ENCODE measurements at places on chromosomes 3 and 15.

GRCh38 chr15:75790631-75791336 lies 52.5 kb upstream of the UBE2Q2 start:
- DNase-seq: no peak

- no peak for DNase-seq
Measured at GRCh38 chr3:133474817-133475216, 75.0 kb downstream of the BFSP2 start.

DNA sequence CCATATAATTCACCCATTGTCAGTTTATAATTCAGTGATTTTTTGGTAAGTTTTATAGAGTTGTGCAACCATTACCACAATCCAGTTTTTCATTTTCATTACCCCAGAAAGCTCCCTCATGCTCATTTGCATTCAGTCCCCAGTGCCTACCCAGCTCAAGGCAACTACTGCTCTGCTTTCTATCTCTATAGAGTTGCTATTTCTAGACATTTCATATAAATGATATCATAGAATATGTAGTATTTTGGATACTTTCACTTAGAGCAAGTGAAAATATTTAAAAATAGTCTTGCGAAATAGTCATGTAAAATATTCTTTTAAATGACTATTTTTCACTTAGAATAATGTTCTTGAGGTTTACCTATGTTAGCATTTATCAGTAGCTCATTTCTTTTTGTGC lies 42.1 kb downstream of the ZNF654 start:
- no peak for DNase-seq

GRCh38 chr3:185613016-185613415 lies 26.9 kb downstream of the SENP2 start:
- no peak for DNase-seq

DNA sequence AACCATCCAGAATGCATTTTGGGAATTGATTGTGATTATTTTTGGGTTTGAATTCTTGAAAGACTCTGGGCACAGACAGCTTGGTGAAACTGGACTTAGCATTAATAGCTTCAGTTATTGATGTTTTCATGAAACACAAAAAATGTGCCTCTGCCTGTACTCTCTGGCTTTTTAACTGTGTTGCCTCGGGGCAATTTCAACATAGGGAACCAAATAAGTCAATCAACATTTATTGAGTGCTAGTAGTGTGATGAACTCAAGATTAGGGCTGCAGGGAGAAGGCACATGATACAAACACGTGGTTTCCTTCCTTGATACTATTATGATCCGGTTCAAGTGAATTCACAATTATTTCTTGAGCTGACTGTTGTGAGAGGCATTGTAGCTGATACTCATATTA lies 50.8 kb downstream of the UNC13C start:
- no peak for DNase-seq

DNA sequence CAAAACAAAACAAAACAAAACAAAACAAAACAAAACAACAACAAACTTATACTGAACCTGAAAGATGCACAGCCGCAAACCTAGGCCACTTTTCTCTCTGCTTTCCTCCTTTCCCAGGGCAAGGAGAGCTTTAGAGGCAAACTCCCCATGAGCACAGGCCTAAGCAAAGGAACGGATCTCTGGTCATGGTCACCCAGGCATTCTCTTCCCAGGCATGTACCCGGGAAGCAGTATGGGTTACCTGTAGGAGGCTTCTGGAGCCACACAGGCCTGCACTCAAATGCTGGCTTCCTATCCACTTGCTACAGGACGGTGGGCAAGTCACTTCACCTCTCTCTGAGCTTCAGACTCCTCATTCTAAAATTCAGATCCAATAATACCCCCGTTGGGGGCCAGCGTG lies 171.8 kb downstream of the SMAD6 start:
- DNase-seq: no peak

GRCh38 chr15:65926899-65927298 lies 57.6 kb downstream of the RAB11A start:
- DNase-seq: no peak

DNA sequence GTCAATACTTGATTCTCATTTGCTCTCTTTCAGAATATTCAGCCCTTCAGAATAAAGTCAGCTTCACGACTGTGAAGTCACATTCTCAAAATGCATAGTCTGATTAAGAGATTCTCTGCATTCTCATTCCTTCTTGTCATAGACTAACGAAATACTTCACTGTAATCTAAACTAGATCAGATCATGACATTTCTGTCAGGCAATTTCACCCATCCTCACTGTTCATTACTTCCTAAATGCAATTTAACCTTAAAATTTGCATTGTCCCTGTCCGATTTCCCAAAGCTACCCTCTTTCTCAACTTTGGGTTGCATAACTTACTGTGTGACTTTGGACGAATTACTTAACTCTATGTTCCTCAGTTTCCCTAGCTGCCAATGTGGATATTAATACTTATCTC lies 6.2 kb downstream of the RPL22L1 start:
- no peak for DNase-seq

DNA sequence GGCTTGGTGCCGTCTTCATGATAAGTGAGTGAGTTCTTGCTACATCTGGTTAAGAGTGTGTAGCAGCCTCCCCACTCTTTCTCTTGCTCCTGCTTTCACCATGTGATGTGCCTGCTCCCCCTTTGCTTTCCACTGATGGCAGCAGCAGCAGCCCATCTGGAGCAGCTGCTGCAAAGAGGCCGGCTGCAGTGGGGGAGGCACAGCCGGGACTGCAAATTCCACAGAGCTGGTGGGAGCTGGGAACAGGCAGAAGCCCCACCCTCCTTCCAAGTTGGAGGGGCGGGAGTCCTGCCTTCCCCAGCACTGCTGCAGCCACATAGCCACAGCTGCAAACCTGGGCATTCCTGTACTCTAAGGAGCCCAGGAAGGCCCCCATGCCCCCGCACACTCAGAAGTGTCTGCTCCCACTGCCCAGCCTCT lies 62.8 kb upstream of the IMPG2 start:
- DNase-seq: no peak

- no peak for DNase-seq
Measured at GRCh38 chr15:38626443-38627050, 61.9 kb upstream of the RASGRP1 start.

GRCh38 chr3:110062716-110063115 lies 725.4 kb upstream of the DPPA4 start:
- DNase-seq: no peak

- no peak for DNase-seq
Measured at GRCh38 chr3:20141851-20142250, 44.2 kb downstream of the SGO1 start.

GRCh38 chr3:146421819-146422759 lies 47.3 kb downstream of the PLSCR2 start:
- no peak for DNase-seq

DNA sequence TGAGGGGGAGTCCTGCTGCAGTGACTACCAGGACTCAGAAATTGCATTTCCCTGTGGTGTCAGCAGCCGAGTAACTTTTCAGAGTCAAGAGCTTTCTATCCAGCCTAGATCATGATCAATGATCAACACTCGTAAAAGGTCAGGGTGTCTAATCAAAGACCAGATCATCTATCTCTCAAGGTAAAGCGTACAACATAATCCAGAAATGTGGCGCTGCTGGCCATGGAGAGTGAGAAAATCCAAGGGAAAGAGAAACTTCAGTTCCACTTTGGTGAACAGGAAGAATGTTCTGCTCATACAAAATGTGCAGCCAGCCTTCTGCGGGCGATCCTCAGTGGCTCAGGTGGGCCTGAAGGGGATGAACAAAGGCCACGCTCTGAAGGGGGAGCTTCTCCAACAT lies 1005.8 kb upstream of the NR2F2 start:
- no peak for DNase-seq

DNA sequence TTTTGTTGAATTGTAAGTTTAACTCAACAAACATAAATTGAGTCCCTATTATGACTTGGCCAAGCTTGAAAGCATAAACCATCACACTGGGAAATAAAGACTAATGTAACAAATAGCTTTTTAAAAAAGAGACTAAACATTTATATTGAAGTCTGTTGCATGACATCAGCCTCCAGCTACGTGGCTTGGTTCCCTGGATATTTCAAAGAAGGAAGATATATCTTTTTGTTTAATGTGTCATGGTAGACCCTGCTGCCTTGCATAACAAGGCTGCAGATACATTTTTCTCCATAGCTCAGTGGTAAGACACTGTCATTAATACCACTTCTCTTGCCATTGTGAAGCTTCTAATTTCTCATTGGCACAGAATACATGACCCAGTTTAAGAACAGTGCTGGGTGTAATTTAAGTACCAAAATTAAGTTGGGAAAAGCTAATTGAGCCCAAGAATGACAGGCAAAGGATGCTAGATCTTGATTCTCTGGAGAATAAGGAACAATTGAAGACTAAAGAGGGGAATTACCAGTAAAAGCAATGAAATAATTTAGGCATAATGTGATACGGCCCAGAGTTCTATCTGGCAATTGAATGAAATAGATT lies 14.0 kb downstream of the RCN2 start:
- peak; percentile 10 for DNase-seq

GRCh38 chr3:163548015-163548414 lies 1530.3 kb downstream of the SI start:
- DNase-seq: no peak

- no peak for DNase-seq
Measured at GRCh38 chr3:148937467-148938255, 53.7 kb upstream of the GYG1 start.

DNA sequence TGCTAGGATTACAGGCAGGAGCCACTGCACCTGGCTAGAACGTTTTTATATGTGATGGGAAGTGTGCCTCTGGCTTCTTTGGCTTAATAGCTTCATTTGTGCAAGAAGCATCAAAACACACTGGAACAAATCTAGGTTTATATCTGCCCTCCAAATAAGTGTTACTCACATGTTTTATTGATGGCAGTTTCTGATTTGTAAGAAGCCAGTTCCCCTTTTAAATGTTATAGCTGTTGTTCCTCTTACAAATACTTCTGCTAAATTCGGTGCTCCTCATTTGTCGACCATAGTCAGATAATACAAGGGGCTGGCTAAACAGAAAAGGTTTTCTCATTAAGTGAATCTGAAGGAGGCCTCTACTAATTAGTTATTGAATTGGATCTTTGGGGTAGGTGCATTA lies 307.1 kb upstream of the SEMA6D start:
- DNase-seq: no peak

- DNase-seq: no peak
Measured at GRCh38 chr15:71129669-71130068, 14.4 kb downstream of the THSD4 start.

DNA sequence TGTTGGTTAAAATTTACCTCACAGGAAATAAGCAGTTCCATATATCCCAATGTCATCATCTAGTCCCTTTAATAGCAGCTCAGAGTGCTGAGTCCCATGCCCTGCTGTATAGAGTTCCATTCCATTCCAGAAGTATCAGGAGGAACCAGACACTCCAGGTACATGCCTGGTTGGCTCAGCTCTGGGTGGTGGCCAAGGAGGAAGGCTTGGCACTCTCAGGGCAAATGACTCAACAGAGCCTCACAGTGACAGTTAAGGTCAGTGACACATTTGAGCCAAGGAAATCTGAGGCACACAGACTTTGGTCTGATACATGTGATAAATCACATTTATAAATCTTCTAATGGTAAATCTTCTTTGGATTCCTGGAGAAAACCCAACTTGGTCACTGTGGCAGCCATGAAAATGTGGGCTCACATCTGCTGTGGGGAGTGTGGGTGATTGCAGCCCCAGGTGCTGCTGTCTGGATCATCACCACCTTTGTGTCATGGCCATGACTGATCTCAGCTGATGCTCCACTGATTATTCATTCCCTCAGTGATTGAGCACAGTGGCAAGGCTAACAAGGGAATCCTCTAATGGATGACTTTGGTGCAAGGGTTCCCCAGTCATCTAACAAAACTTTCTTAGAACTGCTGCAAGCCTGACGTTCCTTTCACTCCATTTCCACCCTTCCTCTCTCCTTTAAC lies 9.3 kb downstream of the HHLA2 start:
- no peak for DNase-seq

GRCh38 chr3:107309312-107309711 lies 67.9 kb upstream of the CCDC54 start:
- no peak for DNase-seq

DNA sequence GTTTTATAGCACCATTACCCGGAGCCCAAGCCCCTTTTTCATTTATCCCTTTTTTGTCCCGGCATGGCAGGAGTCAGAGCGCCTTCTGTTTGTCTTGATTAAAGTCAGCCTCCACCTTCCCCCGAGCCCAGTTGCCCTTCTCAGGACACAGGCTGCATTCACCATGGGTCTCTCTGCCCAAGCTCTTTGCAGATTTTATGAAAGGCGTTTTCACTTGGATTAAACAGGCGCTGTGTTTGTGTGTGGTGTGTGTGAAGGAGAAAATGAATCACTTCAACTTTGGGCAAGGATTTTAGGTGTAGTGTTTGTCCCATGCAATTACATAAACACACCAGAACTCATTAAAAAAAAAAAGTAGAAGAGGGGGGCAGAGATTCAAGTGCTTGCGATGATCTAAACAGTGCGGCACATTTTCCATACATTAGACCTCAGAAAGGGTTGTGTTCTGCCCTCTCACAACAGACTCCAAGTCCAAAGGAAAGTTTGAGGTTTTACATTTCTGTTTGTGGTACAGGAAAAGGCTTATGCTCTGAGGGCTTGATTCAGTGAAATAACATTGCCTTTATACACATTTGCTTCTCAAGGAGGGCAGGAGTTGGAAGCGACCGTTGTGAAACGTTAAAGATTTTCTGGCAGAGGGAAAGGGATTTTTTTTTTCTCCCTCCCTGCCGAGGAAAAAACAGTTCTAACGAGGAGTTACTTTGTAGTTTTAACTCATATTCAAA lies 14.5 kb upstream of the IL16 start:
- DNase-seq: no peak

DNA sequence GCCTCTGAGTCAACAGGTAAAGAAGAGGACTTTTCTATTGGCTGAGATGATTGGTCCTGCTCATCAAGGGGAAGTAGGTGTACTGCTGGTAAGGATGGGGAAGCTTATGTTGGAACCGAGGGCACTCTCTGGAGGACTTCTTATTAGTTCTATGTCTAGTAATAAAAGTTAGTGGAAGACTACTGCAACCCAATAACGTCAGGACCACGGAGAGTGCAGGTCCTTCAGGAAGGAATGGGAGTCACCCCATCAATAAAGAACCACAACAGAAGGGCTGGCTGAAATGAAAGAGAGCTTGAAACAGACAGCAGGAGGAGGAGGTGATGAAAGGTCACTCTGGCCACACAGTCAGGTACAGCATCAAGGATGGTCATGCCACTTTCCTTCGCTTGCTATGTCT lies 68.8 kb upstream of the PRR23E start:
- DNase-seq: no peak

GRCh38 chr15:70030851-70031250 lies 66.9 kb downstream of the TLE3 start:
- no peak for DNase-seq

DNA sequence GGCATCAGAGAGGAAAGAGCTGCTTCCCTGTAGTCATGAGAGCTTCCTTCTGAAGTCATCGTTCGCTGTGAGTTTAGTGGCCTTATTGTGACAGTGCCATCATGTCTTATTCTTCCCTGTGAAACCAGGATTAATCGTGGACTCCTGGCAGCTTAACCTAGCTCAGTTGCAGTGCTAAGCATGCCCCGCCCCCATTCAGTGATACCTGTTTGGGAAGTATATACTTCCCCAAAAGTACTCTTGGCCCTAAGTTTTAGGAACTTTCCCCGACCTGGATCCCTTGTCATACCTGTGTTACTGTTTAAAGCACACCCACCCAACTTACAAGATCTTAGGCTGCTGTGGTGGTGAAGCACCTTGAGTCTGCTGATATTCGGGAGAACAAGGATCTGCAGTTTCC lies 32.1 kb upstream of the TIMP4 start:
- no peak for DNase-seq
